CD4-positive, alpha-beta T cell treated with Interleukin-2 at 100 ng/mL for 4 hours (primary cell): ENCODE measurements at places on chromosomes 1 and 21.

- no peak for DNase-seq
Observed at GRCh38 chr1:219587801-219588561, 24.9 kb downstream of the ZC3H11B start.

DNA sequence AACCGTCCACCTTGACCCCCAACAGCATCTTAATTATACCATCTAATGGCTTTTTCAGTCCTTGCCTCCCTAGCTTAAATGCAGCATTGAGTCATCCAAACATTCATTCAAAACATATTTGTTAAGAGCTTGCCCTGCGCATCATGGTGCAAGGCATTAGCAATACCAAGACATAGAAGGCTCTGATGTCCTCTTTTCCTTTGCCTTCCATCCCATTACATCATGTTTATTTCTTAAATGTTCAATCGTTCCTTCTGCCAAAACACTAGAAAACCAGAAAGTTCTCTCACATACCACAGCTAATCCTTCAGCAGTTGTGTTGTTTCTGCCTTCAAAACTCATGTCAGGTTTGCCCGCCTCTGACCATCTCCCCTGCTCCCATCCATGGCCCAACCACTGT is 29.8 kb upstream of the VTCN1 start:
- no peak for DNase-seq

GRCh38 chr1:167864392-167865032 is 49.4 kb downstream of the ADCY10 start:
- no peak for DNase-seq

DNA sequence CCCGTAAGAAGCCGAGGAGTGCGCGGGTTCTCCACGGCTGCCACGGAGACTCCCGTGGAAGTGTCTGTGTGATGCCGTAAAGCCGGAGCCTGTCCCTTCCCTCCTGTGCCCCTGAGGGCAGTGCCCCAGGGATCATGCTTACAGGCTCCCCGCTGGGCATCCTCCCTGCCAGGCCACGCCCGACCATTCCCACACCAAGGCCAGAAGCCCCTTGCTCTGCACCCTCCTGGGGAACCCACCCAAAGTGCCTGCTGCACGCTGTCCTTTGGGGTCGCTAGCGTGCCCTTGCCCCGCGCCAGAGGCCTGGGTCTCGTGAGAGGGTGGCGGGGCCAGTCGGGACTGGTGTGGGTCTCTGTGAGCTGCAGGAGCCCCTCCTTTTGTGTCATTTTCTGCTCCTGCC is 228.5 kb upstream of the C1orf174 start:
- no peak for DNase-seq

DNA sequence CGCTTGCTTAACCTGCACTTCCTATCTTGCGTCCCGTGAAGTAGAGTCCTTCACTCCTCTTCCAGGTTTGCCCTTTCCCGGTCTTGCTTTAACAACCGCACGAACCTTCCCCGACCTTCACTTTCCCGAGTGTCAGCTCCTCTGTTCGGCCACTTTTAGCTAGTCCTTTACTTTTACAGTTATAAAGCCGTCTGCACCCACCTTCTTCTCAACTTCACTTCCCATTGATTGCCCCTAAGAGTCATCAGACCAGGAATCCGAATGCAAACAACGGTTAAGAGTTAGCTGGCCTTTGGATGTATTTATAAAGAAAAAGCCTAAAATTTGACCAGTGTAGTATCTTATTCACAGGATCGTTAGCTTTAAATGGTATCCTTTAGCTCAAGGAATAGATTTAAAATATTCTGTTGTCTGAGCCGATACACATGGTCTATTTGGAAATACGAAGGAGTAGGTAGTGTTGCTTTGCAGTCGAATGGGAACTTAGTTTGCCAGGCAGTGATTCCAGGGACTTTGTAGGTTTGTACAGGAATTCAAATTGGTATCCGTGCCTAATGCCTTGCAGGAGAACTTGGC is 1.4 kb downstream of the PPP2R5A start:
- DNase-seq, result no peak

DNA sequence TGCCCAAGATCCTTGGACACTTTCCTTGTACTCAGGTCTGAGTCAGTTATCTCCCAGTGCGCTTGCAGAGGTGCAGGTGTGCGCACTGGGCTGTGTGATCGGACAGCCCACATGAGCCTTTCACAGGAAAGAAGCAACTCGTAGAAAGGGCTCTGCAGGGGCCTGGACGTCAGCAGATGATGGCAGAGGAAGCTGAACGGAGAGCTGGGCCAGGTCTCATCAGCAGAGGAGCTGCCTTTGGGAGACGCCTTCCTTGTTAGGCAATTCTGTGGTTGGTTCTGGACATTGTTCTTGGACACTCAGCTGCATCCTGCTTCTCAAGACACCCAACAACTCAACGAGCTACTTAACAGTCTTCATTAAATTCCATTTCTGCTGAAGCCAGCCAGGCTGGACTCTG is 7.5 kb upstream of the PROK1 start:
- no peak for DNase-seq

DNA sequence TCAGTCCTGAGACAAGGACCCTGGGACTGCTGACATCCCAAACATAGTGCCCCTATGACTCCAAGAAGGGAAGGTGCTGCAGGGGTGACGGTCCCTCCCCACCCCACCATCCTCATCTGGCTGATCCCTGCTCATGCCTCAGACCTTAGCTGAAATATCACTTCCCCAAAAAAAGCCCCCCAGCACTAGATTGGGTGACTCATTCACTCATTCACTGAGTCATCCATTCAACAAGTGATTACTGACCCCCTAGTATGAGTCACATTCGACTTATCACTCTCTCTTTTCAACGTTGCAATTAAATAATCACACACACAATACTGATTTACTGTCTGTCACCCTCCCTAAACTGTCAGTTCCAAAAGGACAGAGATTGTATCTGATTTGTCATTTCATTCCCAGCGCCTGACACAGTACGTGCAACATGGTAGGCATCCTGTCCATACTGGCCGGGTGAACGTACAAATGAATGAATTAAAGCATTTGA is 48.6 kb downstream of the HIVEP3 start:
- DNase-seq, result peak; percentile 42

DNA sequence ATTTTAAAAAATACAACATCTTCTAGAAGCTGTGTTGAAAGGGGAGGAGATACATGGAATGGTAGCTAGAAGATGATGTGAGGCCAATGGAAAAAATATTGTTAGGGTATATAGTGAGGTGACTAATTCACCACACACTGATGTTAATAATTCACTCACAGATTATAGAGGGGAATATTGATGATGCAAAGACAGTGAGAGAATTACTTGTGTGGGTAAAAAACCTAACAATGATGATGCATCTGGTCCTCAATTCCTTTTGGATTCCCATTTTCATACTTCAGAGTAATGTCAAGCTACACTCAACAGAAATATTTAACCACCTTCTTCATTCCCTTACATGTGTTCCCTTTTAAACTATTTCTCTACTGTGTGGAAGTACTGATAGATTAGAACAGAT is 169.5 kb upstream of the DPYD start:
- no peak for DNase-seq

DNA sequence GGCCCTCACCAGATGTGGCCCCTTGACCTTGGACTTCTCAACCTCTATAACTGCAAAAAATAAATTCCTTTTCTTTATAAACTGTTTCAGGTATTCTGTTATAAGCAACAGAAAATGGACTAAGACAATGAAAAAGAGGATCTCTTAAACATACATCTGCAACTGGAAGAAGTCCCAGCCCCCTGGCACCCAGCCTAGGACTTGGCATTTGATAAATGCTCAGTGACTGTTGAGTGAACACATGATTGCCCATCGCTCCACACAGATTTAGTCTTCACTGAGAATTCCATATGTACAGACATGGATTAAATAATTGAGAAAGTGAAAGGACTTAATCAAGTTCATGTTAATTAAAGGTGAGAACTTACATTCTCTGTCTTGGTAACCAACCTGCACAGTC is 344.9 kb upstream of the RUNX1 start:
- DNase-seq, result no peak

- peak; percentile 16 for DNase-seq
Observed at GRCh38 chr1:179709841-179710329, 33.2 kb upstream of the FAM163A start.

- DNase-seq, result no peak
Observed at GRCh38 chr1:157279138-157279801, 141.1 kb upstream of the ETV3 start.

- DNase-seq, result no peak
Observed at GRCh38 chr1:44086692-44087474, 31.7 kb upstream of the KLF17 start.

DNA sequence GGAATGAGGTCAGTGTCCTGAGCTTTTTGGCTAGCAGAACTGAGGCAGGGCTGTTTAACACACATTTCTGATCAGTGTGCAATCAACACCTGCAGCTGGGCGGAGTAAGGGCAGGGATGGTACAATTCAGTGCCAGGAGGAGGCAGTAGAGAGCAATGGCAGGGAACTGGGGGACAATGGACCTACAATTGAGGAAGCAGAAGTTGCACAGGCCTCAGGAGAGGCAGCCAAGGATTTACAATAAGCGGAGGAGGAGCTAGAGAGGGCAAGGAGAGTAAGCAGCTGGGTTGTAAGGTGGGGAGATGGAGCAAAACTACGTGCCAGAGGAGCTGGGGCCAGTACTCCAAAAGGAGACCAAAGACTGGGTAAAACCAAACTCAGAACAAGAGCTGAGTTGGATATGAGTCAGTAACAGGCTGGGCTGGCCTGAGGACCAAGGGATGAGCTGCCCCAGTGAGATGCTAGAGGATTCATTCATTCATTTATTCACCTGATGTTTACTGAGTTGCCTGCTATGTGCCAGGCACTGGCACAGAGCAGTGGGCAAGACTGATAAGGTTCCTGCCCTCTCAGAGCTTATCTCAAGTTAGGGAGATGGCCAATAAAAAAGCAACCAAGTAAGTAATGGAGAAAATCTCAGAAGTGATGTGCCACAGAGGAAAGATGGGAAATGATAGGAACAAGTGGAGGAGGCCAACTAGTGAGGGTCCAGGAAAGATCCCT is 10.4 kb upstream of the GALE start:
- DNase-seq, result peak; percentile 62

DNA sequence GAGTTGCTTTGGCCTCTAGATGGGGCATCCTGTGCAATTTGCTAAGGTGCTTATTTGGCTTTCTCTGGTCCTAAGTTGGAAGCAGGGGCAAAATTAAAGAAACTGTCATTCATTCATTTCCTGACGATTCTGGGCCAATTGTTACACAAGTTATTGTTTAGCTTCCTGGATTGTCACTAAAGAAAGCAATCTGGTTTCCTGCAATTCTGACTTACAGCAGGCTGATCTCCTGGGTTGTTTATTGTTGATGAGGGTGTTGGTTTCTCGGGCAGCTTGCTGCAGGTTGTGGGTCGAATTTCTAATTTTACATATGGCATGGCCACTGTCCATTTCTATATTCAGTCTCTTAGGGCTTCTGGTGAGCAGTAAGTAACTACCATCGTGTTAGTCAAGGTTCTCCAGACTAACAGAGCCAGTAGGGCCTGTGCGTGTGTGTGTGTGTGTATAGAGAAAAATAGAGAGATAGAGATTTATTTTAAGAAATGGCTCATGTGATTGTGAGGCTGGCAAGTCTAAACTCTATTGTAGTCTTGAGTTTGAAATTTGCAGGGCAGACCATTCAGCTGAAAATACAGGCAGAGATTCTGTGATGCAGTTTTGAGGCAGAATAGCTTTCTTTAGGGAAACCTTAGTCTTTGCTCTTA is 30.4 kb downstream of the CTH start:
- no peak for DNase-seq

GRCh38 chr1:10866321-10867093 is 70.1 kb upstream of the CASZ1 start:
- DNase-seq, result peak; percentile 3
